ENCODE measurements at places on chromosomes 3 and 15.

GRCh38 chr15:62931650-62932049 is 110.9 kb upstream of the TPM1 start:
- ATAC-seq: no peak

- ATAC-seq: no peak
These were observed 78.3 kb upstream of the ALDH1A3 start for GRCh38 chr15:100801256-100801900.

- ATAC-seq: no peak
These were observed 63.8 kb downstream of the CHSY1 start for GRCh38 chr15:101187820-101188636.

- ATAC-seq: no peak
These were observed 95.0 kb downstream of the FNDC3B start for GRCh38 chr3:172134352-172134751.

DNA sequence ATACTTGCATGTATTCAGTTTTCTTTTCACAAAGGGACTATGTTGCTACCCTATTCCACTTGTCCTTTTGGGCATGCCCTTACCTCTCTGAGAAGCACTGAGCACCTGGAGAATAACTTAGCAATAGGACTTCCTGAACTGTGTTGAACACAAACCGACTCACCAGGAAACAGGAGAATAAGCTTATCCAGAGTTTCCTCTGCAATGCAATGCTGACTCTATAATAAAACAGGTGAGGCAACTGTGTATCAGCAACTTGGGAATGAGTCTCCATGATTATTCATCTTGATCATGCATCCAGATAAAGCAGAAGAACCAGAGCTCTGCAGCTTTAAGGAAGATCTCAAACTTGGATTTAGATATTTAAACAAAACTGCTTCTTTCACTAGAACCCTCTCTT is 806.5 kb downstream of the IGSF11 start:
- no peak for ATAC-seq

GRCh38 chr3:130077636-130078035 is 4.0 kb upstream of the ALG1L2 start:
- no peak for ATAC-seq

GRCh38 chr15:39188930-39189329 is 391.9 kb upstream of the THBS1 start:
- ATAC-seq: no peak

- ATAC-seq: no peak
These were observed 11.2 kb downstream of the RTP3 start for GRCh38 chr3:46508850-46509591.

DNA sequence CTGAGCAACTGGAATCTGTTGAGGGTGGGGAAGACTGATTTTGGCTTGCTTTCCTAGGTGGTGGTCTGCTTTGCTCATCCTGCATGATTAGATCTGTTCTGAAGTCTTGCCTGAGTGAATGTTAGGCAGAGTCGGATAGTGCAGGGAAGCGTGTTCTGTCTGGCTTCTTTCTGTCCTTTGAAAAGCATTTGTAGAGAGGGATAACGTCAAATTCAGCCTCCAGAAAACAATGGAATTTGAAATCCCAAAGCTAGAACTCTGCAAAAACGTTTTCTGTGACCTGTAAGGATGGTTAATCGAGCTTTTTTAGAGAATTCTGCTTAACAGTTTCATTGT is 1.4 kb downstream of the GLCE start:
- ATAC-seq: no peak

Data from motor neuron (in vitro differentiated cells).